NCI-H82 (cell line): ENCODE measurements at places on chromosomes 6 and 20.

DNA sequence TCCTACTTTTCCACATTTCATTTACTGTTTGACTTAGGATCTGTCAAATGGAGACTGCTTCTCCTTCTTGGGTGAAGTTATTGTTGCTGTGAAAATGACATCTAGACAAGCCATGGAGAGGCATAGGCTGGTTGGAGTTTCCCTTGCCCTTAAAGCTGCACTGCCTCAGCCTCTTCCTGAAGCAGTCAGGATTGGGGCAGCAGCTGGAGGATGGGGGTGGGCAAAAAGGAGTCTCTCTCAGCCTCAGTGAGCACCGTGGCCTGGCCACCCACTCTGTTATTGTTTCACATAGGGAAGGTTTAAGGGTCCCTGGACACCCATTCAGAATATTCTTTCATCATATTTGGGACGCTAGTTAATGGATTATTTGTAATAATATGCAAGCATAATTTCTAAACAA, 7.7 kb upstream of the ZBTB24 start:
- peak; percentile 53 for DNase-seq

GRCh38 chr6:161104966-161105365, 113.4 kb downstream of the MAP3K4 start:
- no peak for DNase-seq

DNA sequence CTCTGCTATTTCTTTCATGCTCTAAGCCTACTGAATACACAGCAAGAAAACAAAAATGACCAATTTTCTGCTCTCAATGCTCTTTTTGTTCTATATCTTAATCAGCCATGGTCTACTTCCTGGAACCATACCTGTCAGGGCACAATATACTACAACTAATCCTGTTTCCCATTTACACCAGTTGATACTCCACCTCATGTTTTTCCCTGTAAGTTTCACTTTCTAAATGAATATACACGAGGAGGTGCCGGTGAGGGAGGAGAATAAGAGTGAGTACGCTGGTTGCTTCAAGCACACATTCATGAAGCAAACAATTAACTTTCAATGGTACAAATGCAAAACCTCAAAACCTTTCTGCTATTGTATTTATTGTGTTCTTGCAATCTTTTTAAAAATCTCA, 443.1 kb upstream of the ID4 start:
- no peak for DNase-seq

GRCh38 chr6:115932481-115932880, 128.2 kb downstream of the FRK start:
- no peak for DNase-seq
